ENCODE measurements at places on chromosomes 7 and 10.
A peak's percentile ranks its signal among the peaks of the same experiment; 100 is the strongest.

GRCh38 chr10:17473228-17473950 is 19.0 kb upstream of the ST8SIA6 start:
- no peak for DNase-seq

DNA sequence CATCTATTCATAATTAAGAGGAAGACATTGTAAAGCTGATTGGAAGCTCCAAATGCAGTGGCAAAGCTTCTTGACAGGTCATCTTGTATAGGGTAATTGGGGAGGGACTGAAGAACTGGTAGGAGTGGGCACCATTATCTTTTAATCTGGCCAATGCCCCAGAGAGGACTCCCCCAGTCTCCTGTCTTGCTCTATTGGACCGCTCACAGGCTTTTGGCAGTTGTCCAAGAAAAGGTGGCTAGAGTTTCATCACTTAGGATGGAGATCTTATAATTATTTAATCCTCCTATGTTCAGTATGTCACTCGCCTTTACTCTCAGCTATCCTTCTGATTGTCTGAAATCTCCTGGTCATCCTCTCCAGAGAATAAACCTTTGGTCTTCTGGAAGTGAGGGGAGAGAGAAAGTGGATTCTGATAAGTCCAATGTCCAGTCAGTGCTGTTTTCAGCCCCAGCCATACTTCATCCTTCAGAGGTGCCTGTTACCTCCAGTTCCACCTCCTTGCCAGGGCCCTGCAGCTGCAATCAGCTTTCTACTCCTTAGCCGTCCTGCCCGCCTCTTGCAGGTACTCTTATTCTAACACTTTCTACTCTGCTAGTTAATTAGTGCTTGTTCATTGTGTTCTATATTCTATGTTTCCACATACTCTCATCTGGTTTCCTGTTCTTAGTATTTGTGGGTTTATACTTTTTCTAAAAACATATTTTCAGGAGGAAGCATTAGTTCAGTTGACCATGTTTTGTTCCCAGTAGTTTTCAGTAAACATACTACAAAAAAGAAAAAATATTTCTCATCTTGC is 241.6 kb downstream of the NSUN6 start:
- no peak for DNase-seq

GRCh38 chr10:18224626-18225445 is 84.6 kb downstream of the CACNB2 start:
- no peak for DNase-seq

DNA sequence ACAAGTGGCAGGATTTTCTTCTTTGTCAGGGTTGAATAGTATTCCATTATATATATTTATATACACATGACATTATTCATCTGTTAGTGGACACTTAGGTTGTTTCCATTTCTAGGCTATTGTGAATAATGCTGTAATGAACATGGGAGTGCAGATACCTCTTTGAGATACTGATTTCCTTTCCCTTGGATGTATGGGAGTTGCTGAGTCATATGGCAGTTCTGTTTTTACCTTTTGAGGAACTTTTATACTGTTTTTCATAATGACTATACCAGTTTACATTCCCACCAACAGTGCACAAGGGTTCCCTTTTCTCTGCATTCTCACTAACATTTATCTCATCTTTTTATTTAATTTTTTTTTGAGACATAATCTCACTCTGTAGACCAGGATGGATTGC is 1.8 kb upstream of the CLCN1 start:
- DNase-seq: no peak

GRCh38 chr7:51290304-51290637 is 26.3 kb downstream of the COBL start:
- DNase-seq: no peak

DNA sequence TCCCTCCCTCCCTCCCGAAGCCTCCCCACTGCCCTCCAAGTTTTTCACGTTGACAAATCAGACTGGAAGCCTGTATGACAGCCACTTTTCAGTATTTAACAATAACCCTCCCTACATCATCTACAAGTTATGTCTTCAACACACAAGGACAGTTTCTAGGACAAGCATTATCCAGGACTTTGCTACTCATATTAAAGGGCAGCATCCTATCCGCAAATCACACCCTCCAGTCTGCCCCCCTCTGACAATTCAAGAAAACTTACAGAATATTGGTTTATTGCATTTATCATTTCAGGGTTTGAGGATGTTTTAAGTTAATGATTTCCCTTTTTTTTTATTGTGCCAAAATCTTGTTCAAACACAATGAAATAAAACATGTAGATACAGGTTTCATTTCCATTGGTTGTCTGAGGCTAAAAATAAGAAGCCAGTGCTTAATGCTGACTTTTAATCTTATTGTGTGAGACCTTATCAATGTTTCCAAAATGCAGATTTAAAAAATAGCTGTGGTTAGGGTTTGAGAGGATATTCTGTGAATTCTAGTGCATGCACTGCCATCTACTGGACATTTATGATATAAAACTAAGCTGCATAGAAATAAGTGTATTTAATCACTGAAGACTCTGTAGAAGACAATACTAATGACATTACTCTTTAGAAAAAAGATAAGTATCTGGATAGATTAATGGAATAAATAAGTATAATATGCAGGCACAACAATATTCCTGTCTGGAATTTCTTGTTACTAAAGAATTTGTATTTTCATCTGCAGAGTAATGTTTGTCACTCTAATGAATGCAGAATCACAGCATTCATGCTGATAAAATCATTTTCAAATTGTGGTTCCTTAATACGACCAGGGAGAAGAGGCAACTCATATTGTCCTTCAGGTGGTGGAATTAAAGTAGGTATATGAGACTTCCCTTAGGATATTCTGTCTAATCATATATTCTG is 64.1 kb downstream of the CAV1 start:
- DNase-seq: peak; percentile 96

DNA sequence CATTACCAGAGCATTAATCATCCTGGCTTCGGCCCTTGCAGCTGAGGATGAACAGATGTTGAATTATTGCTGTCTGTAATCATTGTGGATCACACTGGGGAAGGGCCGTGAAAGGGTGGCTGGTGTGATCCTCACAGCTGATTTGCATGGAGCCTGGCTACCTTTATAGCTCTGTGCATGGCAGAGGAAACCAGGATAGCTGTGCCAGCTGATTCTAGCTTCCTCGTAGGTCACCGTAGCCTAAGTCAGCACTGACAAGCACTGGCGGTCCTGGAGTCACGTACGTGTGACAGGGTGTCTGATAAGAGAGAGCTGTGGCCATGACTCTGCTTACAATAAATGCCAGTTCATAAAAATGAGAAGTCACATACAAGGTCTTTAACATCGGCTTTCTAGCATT is 76.5 kb downstream of the INSYN2A start:
- DNase-seq: no peak

- DNase-seq: no peak
Measured at GRCh38 chr10:96074776-96075175, 31.4 kb downstream of the CCNJ start.

DNA sequence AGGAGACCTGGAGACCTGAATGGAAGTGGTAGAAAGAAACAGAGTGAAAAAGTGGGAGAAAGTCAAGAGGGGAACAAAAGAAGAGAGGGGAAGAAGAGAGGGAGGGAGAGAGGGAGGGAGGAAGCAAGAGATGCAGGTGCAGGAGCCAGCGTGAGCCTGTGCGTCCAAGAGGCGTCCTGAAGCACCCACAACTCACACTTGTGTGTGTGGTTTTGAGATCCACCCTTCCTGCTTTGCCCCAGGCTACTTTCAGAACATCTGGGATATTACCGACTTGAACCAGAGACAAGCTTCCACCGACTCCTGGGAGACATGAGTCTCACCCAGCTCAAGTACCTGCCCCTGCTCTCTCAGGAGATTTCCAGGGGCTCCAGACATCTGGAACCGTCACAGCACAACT is 9.8 kb downstream of the AFAP1L2 start:
- DNase-seq: no peak

DNA sequence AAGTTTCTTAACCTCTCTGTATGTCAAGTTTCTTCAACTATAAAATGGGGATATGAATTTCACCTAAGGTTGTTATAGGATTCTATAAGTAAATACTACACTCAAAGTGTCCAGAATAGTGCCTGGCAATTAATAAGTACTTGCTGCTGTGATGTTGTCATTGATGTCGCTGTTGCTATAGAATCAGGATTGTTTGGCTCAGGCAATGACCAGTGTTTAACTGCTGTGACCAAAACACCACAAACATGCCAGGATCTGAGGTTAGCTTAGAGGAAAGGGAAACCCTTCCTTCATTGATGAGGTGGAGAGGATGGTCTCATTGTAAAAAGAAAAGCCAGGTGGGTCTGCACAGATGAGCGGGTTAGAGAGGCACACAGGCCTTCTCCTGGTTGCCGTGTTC is 223.1 kb upstream of the INHBA start:
- DNase-seq: no peak

- DNase-seq: no peak
Measured at GRCh38 chr10:26475386-26475785, 37.2 kb downstream of the APBB1IP start.

DNA sequence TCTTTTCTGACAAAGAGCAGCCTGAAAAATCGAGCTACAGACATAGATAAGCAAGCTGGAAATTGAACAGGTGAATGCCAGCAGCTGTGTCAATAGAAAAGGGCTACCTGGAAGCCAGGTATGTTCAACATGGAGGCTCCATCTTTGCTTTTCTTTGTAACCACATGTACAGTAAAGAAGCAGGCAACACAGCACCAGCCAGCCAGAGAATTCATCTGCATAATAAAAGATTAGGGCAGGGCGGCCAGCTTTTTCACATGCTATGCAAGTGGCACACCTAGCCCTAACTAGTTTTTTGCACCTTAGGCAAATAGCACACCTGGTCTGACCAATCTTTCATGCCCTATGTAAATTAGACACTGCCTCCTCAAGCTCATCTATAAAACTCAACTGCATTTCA is 25.7 kb downstream of the COG5 start:
- no peak for DNase-seq

GRCh38 chr10:62580396-62580795 is 206.2 kb downstream of the ZNF365 start:
- no peak for DNase-seq

GRCh38 chr10:86041116-86041515 is 325.5 kb downstream of the GRID1 start:
- DNase-seq: no peak

DNA sequence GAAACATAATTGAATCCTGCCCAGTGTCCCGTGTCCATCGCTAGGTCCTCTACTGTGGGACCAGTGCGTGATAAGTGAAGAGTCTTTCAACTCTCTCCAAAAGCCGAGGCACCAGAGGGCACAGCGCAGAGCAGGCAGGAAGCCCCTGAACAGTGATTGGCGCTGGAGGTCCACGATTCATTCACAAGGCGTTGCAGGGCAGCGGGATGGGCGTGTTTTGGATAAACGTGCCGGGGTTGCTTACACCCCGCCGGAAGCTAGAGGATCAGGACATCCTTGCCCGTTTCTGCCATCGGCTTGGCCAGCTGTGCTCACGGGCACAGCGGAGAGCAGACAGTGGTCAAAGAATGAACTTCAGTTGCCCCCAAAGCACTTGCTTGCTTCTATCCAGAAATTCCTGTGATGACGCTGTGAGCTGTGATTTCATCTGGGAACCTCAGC is 86.0 kb upstream of the PFKP start:
- no peak for DNase-seq

- no peak for DNase-seq
Measured at GRCh38 chr10:14784459-14785055, 9.9 kb upstream of the FAM107B start.

DNA sequence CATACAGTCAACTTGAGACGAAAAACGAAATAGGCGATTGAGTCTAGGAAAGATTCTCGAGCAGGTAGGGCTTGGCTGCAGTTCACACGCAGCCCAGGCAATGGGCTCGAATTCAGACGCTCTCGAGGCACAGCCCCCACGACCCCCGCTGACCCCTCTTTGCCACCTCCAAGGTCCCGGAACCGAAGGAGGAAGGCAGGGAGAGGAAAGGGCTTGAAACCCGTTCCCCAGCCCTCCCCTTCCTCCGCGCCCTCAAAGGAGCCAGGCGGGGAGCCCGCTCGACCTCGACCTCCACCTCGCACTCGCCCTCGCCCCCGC is 441 bp downstream of the CCDC186 start:
- no peak for DNase-seq

DNA sequence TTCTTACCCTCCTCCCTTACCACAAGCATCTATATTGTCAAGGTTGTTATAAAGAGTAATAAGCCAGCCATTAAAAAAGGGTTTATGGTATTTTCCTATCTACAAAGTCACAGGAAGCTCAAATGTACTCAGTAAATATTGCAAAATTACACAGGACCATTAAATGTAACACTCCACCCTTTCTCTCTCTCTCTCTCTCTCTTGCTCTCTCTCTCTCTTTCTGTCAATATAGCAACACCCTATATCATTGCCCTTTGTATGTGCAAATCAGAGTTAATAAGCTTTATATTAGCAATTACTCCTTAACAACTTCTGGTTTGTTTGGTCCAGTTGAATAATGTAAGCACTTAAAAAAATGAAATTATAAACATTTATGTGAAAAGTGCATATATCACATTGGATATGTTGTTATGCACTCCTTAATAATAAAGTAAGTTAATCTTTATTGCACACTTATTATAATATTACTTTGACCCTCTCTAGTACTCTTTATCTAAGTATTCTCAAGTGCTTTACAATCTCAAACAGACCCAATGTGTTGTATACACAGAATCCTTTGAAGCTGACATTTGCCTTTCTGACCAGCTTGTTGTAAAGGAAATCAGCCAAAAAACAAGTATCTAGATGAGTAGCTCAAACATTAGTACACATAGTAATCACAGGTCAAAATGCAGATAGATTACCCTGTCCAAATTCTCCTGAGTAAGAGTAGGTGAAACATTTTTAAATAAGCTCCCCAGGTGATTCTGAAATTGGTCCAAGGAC is 93.2 kb downstream of the CFTR start:
- DNase-seq: no peak

- DNase-seq: no peak
Measured at GRCh38 chr7:87218796-87219544, 562 bp downstream of the TMEM243 start.

DNA sequence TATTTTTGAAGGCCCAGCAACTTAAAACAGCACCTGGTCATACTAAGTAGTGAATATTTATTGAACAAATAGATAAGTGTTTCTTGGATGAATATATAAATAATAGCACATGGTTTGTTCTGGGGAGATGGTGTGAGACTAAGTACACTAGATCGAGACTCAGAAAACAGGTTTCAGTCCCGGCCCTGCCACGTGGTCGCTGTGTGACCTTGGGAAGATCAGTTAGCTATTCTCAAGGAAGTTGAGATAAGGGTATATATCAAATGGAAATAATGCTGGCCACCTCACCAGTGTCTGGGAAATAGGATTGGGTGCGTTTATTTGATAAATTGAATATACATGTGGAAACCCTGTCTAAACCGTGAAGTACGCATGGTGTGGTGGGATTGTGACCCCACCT is 354.6 kb downstream of the SDK1 start:
- no peak for DNase-seq

Measured in SK-N-MC (cell line).